ENCODE measurements at places on chromosomes 11 and 22.

GRCh38 chr11:133269267-133269666, 263.0 kb downstream of the OPCML start:
- DNase-seq: no peak

DNA sequence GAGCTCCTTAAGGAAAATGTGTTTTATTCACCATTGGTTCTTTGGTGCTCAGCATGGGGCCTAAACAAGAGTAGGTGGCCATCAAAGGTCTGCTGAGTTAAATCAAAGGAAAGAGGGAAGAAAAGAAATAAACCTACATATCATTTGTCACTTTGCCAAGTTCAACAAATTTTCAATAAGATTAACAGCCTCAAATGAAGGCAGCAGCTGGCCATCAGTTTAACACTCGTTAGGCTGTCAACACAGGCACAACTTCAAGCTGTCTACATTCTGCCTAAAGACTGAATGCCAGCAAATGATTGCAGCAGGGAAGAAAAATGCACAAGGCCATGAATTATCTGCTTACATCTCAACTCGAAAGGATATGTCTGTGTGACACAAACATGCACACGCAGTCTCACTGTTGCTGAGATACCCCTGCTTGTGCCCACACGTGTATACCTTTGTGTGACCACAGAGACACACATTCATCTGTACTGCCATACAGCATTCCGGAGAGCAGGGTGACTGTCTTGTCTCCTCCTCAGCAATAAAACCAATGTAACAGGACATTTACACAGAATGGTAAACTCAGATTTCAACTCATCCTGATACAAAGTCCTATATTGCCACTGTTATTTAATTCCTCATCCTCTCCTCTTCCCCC, 40.1 kb downstream of the TRIM66 start:
- peak; percentile 42 for DNase-seq

DNA sequence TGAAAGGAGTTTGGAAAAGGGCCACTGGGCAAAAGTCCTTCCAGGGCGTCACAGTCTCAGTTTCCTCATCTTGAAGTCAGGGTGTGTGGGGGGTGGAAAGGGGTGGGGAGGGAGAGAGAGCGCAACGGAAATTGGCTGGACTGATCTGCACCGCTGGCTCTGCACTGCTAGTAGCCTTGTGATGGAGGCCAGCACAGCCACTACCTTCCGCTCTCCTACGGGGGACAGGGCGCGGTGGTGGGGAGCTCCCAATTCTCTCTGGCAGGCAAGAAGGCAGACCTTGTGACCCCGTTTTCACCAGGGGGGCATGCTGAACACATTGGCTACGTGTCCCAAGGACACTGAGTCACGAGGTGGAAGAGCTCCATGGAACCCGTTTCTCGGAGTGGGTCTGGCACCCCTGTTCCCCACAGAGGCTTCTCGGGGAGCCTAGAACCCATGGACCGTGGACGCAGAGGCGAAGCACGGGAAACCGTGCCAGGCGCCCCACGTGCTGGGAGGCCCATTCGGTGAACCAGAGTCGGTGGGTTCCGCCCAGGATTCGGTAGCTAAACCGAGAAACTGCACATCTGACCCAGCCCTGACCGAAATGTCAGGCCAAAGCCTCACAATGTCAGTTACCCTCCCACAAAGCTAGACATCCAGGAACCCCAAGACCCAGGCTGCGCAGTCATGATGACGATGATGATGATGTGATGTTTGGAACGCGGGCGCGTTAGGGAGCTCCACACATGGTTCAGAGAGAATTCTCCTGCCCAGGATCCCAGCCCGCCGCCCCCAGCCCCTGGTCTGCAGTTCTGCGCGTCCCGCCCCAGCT, 28.3 kb upstream of the WNT11 start:
- DNase-seq: peak; percentile 52

DNA sequence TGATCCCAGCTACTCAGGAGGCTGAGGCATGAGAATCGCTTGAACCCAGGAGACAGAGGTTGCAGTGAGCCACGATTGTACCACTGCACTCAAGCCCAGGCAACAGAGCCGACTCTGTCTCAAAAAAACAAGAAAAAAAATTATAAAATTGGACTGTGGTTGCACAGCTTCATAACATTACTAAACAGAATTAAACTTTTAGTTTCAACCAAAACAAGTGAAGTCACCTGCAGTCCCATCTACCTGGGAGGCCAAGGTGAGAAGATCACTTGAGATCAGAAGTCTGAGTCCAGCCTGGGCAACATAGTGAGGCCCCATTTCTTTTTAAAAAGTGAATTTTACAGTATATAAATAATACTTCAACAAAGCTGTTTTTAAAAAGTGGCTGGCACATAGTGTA, 47.8 kb upstream of the CD5 start:
- no peak for DNase-seq

DNA sequence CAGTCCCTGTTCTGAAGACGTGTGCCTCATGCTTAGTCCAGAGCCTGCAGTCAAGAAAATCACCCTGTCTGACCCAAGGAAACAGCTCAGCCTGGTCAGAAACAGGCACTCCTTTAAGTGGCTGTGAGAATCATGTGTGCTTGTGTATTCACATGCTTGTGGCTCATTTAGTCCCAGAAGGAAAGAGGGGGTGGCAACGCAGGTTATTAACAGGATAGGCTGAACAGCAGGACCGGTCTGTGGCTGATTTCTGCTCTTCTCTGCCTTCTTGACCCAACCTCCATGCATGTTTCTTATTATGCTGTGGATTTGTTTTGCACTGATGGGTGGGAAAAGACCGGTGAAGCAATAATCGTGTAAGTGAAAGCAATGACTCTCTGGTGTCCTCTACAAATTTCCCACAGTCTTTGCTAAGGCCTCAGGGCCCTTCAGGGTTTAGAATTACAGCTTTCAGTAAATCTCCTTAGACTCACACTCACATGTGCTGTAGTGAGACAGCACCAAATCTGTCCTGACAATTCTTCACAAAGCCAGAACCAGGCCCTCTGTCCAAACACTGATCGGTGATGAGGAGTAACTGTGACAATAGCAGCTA, 288.1 kb downstream of the ETS1 start:
- DNase-seq: peak; percentile 74

- peak; percentile 81 for DNase-seq
Observed at GRCh38 chr11:84812471-84812969, 814.6 kb downstream of the DLG2 start.

DNA sequence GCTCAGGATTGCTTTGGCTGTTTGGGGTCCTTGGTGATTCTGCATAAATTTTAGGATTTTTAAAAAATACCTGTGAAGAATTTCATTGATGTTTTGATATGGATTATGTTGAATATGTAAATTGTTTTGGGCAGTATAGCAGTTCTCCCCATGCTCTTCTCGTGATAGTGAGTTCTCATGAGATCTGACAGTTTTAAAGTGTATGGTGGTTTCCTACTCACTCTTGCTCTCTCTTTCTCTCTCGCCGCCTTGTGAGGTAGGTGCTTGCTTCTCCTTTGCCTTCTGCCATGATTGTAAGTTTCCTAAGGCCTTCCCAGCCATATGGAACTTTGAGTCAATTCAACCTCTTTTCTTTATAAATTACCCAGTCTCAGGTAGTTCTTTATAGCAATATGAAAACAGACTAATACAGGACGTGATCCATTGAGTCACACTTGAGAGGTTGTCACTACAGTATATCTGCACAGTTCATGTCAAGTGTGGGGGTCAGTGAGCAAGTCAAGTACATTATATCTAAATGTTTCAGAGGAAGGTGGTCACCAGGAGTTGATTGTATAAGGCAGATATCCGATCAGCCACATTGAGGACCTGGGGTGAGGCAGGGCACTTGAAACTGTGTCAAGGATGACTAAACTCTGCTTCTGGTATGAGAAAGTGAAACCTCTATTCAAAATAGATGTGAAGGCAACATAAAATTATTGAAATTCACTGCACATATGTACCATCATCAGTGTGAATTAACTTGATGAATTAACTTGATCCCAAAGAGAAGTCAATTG, 70.7 kb upstream of the CCDC179 start:
- DNase-seq: no peak

- no peak for DNase-seq
Observed at GRCh38 chr22:40473703-40474102, 103.3 kb downstream of the SGSM3 start.

GRCh38 chr11:120773501-120774031, 250.3 kb upstream of the TBCEL start:
- peak; percentile 15 for DNase-seq

GRCh38 chr22:37198258-37199102, 10.4 kb upstream of the C1QTNF6 start:
- peak; percentile 72 for DNase-seq
